ENCODE measurements at places on chromosomes 5 and 9. TPM values are rescaled to one million over a fixed set of nuclear protein-coding genes. Genes with fewer than 3 reads are reported as not detected.

Gene SLC25A2
- total RNA-seq = not detected

Gene PRUNE2
- 19.9 TPM for total RNA-seq

Gene POLR1E
- 18.8 TPM for total RNA-seq

Gene PTGS1
- total RNA-seq = 2.9 TPM

Gene SLC6A18
- total RNA-seq = not detected

Gene NTRK2
- 3.7 TPM for total RNA-seq

GRCh38 chr5:158392753-158393152 is 533.8 kb upstream of the CLINT1 start:
- no peak for DNase-seq

- DNase-seq = no peak
These were observed 50.9 kb upstream of the PHF2 start for GRCh38 chr9:93525476-93525875.

- DNase-seq = no peak
These were observed 35.0 kb upstream of the SAP30L start for GRCh38 chr5:154410786-154411185.

GRCh38 chr9:16532681-16533450 is 337.6 kb downstream of the BNC2 start:
- DNase-seq = no peak

- peak; percentile 74 for DNase-seq
These were observed 503 bp downstream of the SEMA4D start for GRCh38 chr9:89497257-89497963.

DNA sequence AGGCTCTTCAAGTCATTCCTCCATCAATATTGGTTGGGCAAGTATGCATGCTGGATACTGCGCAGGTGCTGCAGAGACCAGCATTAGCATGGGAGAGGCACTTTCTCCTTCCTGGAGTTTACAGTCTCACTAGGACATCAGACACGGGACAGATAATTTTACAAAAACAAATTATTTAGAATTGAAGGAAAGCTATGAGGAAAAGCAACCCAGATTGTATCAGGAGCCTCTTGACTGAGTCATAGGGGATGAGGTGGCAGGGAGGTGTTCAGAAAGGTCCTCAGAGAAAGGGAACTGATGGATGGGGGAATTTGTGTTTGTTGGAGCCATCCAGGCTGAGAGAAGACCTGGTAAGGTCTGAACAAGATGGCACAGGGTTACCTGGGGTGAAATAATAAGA is 24.5 kb upstream of the RAB14 start:
- DNase-seq = no peak

- DNase-seq = no peak
These were observed 7.8 kb upstream of the LCN9 start for GRCh38 chr9:135655317-135655716.

DNA sequence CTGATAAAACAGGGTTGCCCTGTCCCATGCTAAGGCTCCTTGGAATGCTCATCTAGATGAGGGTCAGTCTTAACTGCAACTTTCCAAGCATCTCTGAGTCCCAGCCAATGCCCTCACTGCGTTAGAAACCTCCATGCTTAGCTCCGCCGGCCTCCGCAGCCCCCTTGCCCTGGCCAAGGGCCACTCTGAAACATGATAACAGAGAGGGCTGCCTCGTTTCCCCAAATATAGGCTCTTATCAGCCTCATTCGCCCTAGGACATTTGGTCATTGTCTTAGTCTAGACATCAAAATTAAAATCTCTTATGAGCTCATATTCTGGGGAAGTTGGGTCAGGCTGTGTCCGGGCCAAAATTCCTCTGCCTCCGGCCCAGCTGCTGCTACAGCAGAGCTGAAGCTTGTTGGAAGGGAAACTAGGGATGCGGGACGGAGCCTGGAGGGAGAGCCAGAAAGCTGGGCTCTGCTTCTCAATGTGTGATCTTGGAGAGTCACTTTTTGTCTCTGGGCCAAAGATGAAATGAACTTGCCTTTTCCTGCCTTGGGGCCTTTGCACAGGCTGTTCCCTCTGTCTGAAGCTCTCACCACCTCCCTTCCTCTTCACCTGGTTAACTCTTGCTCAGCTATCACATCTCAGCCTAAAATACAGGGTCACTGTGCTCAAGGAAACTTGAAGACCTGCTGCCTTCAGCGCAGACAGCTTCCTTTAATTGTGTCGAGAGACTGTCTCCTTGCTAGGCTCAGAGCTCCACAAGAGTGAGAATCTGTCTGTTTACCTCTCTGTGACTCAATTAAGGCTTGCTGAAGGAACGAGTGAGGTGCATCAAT is 191.3 kb downstream of the RGS3 start:
- DNase-seq = no peak

DNA sequence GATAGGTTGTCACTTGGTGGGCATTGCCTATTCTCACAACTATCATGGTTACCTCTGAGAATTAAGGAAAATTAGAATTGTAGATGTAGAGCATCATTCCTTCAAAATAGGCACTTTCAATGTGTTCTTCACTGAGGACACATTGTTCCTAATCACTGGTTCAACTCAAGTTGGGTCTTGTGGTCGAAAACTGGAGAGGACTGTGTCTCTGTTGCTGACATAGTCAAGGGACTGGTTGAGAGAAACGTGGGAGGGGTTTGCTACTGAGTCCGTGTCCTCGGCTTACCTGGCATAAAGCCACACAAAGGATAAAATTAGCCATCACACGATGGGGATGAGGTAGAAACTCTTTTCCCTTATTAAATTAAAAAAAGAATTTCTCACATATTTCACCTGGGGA is 205.9 kb upstream of the CD180 start:
- DNase-seq = no peak

GRCh38 chr9:102986425-102986824 is 8.7 kb upstream of the CYLC2 start:
- no peak for DNase-seq

GRCh38 chr9:28926306-28926705 is 1353.0 kb upstream of the C9orf72 start:
- no peak for DNase-seq

GRCh38 chr9:26313108-26313507 is 579.5 kb downstream of the CAAP1 start:
- no peak for DNase-seq

DNA sequence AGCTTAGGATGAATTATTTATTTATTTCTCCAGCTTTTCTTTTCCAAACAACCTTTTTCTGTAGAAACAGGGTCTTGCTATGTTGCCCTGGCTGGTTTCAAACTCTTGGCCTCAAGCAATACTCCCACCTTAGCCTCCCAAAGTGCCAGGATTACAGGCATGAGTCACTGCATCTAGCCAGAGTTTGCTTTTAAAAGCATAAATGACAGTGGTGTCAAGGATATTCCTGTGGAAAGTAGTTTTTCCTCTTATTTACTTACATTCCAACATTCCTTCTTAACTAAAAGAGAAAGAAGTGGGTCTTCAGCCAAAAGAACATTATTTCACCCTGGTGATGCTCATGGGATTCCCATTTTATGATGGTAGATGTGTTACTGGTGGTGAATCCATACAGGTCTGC is 62.4 kb downstream of the GRIA1 start:
- no peak for DNase-seq

GRCh38 chr9:114397219-114397847 is 9.6 kb upstream of the AKNA start:
- DNase-seq = no peak

DNA sequence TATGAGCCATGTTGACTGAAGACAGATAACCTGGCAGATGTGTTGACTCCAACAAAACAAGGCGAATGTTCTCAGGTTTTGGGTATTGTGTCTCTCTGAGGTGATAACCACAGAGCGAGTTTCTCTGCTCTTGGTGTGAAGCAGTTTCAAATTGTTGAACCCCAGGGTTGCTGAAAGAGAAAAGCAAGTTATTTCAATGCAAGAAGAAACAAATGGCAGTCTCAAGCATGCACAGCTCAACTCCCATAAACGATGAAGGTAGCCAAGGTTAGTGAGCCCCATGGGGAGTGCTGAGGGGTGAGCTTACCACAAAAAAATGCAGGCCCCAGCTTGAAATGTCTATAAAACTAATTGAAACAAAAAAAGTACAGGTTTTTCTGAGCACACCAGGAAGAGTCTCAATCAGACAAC is 220.8 kb upstream of the DAPK1 start:
- DNase-seq = no peak

- no peak for DNase-seq
These were observed 80.5 kb downstream of the STK10 start for GRCh38 chr5:172107571-172107970.

All from cardiac septum (tissue), 1 donor.